ENCODE measurements at places on chromosomes 11 and 22.
A peak's percentile ranks its signal among the peaks of the same experiment; 100 is the strongest.

DNA sequence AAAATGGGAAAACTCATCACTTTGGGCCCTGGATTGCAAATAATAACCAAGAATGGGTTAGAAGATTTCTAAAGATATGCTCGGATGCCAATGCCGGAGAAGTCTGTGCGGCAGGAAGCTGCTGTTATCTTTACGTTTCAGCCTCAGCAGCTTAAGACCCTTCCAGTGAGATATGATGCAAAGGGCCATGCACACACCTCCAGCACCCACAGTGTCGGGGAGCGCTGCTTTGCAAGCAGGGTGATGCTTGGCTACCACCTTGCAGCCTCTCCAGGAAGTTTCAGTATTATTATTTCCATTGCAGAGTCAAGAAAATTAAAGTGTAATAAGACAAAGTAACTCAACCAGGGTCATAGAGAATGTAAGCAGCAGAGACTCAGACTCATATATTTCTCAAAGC, 37.3 kb downstream of the LARGE1 start:
- DNase-seq = no peak

- DNase-seq = no peak
Observed at GRCh38 chr11:116929414-116930090, 92.1 kb upstream of the APOA1 start.

- DNase-seq = no peak
Observed at GRCh38 chr11:118913411-118914125, 12.2 kb downstream of the BCL9L start.

GRCh38 chr11:1782831-1783724, 19.4 kb upstream of the CTSD start:
- DNase-seq = no peak

DNA sequence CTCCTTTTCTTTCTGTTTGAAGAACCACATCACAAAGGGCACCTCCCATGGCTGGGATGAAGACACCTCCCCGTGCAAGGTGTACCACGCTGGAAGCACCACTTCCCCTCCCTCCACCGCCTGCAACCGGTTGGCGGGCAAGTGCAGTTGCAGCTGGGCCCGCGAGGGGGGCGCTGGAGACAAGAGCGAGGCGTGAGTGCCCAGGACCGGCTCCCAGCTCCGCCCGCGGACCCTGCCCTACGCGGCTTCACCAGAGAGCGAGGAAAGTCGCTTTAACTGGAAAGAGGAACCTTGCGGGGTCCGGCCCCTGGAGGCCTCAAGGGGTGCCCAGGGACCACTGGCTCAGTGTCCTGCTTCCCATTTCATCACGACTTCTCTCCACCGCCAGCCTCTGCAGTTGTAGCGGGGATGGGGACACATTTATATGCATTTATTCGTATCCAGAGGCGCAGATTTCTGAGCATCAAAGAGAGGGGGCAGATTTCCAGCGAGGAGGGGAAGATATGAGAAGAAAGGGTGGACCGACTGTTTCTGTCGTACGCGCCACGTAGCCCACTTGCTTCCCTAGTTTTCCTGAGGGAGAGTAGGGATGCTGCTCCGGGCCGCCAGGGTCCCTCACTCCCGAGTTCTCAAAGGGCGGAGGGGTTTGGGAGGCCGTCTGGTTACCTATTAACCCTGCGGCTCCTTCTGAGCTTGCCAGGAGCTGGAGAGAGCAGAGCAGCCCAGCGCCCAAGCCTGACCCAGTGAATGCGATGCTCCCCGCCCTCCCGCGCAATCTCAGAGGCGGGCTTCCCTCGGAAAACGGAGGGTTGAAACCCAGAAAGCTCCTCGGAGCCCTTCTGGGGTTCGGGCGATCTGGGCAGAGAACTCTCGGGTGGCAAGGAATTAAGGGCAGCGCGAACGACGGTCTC, 3.5 kb downstream of the ESAM start:
- peak; percentile 48 for DNase-seq

DNA sequence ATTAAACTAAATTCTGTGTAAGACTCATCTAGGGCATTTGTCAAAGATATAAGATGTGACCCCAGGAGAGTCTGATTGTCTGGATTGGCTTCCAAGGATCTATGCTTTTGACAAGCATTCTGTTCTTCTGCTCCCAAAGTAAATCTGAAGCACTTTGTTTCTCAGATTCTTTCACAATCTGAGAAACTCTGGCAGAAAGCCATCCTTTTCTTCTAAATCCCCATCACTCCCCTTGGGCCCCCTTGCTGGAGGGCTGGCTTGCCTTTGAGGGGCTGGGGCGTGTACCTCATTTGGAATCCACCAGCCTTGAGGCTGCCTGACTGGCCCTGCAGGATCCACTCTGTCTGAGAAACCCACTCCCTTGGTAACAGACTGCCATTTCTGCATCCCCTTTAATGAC, 173.5 kb upstream of the CTSC start:
- no peak for DNase-seq

GRCh38 chr11:554428-555226, 5.9 kb downstream of the LMNTD2 start:
- peak; percentile 87 for DNase-seq

GRCh38 chr11:14144934-14145333, 182.4 kb downstream of the SPON1 start:
- DNase-seq = peak; percentile 7

GRCh38 chr22:35622191-35622913, 5.2 kb upstream of the MB start:
- peak; percentile 75 for DNase-seq

DNA sequence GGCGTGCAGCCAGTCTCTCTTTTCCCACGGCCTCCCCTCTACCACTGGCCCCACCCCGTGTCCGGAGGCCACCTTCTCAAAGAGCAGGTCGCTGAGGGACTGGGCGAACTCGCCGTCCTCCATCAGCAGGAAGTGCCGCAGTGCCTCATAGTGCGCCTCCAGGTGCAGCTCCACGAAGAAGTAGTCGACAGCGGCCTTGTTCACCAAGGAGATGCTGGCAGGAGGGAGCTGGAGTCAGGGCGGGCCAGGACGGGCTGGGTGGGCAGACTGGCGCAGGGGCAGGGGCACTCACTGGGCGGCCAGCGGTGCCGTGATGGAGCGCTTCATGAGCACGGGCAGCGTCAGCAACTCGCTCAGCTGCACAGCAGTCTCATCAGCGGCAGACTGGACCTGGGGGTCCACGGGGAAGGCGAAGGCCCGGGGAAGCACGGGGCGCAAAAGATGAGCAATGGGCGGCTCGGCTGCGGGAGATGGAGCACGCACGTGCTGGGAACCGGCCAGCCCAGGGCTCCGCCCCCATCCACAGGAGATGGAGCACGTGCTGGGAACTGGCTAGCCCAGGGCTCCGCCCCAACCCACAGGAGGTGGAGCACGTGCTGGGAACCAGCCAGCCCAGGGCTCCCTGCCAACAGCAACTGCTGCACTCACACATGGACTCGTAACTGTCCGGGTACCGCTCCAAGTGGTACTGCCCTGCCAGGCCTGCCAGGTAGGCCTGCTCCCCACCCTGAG, 18.4 kb downstream of the SELENOO start:
- peak; percentile 85 for DNase-seq

DNA sequence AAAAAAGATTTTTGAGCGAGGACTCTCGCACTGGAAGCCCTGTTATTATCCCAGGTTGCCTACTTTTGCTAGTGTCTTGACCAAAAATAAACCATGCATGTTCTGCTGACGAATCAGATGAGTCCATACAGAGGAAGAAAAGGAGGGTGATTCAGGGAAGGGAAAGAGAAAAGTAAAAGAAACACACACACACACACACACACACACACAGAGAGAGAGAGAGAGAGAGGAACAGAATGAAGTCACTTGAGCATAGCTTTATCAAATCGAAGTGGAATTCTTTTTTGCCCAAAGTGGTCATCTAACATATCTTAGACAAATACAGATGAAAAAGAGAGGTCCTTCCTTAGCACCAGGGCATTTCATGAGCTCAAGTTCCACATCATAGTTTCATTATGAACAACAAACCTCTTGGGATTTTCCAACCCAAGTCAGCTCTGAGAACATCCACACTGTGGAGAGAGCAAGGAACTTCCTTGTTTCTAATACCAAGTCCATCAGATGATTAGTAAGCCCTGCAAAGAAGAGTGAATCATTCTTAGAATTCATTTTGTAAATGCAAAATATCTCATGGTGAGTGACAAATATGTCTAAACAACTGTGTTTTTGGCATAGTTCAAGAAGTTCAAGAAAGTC, 7.7 kb upstream of the MMP12 start:
- no peak for DNase-seq

DNA sequence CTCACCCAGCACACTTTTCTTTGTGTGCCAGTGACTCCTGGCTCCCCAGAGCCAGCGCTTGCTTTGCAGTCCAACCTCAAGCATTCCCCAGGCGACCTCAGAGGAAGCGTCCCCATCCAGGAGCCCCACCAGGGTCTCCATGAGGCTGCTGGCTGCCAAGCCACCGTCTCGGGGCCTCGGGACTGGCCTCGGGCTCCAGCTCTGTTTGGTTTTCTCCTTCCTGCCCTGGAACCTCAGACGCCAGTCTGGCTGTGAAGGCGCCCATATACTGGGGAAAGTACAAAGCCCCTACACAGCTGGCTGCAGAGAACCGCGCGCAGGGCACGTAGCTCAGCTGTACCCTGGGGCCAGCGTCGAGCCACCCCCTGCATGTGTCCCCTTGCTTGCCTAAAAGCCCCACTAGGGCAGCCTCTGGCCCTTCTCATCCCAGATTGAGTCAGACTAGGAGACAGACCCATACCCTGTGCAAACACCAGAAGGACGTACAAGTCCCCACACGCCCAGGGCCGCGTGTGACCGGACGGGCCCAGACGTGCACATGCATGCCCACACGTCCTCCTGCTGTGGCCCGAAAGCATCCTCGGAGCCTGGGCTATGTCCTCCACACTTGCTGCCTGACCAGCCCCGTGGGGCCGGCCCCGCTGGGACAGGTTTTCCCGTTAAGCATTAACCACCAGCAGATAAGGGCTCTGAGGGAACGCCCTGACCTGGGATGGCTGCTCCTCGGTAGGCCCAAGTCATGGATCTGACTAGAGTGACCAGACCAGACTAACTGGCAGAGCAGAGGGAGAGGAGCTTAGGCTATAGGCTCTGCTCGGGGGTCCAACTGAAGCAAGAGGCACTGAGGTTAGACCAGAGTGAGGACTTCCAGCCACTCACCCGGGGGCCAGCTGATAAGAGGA, 4.2 kb upstream of the SYT8 start:
- DNase-seq = no peak

- no peak for DNase-seq
Observed at GRCh38 chr11:76854709-76855108, 6.0 kb upstream of the ACER3 start.

- DNase-seq = no peak
Observed at GRCh38 chr11:73215191-73216134, 2.6 kb upstream of the P2RY2 start.

- DNase-seq = no peak
Observed at GRCh38 chr11:125455851-125456250, 40.2 kb downstream of the FEZ1 start.

GRCh38 chr22:24926849-24927579, 19.5 kb downstream of the LHFPL7 start:
- DNase-seq = no peak

- DNase-seq = no peak
Observed at GRCh38 chr11:59076876-59077571, 9.1 kb upstream of the GLYATL1B start.

- no peak for DNase-seq
Observed at GRCh38 chr11:104525416-104525815, 361.5 kb upstream of the PDGFD start.

DNA sequence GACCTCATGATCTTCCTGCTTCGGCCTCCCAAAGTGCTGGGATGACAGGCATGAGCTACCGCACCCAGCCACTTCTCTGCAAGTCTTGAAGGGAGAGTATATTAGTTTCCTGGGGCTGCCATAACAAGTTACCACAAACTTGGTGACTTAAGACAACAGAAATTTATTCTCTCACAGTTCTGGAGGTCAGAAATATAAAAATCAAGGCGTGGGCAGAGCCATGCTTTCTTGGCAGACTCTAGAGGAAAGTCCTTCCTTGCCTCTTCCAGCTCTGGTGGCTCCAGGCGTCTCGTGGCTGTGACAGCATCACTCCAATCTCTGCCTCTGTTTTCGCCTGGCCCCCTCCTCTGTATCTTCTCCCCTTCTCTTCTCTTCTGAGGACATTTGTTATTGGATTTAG, 110.2 kb upstream of the NAV2 start:
- DNase-seq = no peak

- DNase-seq = no peak
Observed at GRCh38 chr22:20580179-20580578, 72.8 kb downstream of the MED15 start.

DNA sequence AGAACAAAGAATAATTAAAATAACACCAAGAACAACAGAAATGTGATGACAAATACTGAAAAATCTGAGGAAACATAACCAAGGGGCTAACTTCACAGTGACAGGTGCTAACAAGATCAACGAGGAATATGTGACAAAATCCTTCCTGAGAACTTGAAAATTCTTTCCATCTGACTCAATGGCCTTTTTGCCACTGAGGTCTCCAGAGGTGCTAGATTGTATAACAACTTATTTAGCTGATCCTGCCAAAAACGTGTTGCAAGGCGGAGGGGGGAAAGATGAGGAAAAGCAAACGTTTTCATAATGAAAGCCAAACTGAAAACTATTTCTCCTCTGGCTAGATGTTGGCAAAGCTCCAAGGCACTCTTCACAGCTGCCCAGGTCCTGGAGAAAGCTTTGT, 364.5 kb downstream of the NTM start:
- no peak for DNase-seq

- no peak for DNase-seq
Observed at GRCh38 chr11:119742263-119742861, 13.4 kb upstream of the NECTIN1 start.

- no peak for DNase-seq
Observed at GRCh38 chr22:49701380-49702067, 126.1 kb downstream of the BRD1 start.
